Stimulated activated CD8-positive, alpha-beta memory T cell treated with anti-CD3 and anti-CD28 coated beads, Interleukin-7, amount 100 ng/mL, for 1 hour (primary cell): ENCODE measurements at places on chromosomes 7 and 10.

DNA sequence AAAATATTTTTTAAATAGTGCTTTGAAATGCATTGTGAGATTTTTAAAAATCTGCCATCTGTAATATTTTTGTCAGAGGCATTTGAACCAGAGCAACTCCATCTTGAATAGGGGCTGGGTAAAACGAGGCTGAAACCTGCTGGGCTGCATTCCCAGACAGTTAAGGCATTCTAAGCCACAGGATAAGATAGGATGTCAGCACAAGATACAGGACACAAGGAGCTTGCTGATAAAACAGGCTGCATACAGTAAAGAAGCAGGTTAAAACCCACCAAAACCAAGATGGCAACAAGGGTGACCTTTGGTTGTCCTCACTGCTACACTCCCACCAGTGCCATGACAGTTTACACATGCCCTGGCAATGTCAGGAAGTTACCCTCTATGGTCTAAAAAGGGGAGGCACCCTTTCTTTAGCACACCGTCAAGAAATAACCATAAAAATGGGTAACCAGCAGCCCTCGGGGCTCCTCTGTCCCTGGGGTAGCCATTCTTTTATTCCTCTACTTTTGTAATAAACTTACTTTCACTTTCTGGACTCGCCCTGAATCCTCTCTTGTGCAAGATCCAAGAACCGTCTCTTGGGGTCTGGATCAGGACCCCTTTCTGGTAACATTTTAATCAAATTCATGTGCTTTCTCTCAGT is 273.7 kb downstream of the SEMA3D start:
- DNase-seq, result no peak

GRCh38 chr7:2172311-2173188 is 60.2 kb downstream of the MAD1L1 start:
- DNase-seq, result no peak

DNA sequence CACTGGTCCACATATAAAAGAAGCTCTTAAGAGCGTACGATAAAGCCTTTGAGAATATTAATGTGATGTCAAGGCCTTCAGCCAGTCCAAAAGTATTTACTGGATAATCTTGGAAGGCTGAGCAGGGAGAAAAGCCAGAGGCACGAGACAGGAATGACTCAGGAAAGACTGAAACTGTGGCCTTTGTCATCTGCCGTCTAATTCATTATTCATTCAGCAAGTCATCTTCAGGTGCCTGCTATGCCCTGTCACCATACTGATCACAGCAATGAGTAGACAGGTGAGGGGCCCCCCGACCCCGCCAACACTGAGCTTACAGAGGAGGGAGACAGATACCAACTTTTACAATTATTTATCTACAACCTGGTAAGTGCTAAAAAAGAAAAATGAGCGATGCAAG is 78.9 kb downstream of the VOPP1 start:
- DNase-seq, result no peak

DNA sequence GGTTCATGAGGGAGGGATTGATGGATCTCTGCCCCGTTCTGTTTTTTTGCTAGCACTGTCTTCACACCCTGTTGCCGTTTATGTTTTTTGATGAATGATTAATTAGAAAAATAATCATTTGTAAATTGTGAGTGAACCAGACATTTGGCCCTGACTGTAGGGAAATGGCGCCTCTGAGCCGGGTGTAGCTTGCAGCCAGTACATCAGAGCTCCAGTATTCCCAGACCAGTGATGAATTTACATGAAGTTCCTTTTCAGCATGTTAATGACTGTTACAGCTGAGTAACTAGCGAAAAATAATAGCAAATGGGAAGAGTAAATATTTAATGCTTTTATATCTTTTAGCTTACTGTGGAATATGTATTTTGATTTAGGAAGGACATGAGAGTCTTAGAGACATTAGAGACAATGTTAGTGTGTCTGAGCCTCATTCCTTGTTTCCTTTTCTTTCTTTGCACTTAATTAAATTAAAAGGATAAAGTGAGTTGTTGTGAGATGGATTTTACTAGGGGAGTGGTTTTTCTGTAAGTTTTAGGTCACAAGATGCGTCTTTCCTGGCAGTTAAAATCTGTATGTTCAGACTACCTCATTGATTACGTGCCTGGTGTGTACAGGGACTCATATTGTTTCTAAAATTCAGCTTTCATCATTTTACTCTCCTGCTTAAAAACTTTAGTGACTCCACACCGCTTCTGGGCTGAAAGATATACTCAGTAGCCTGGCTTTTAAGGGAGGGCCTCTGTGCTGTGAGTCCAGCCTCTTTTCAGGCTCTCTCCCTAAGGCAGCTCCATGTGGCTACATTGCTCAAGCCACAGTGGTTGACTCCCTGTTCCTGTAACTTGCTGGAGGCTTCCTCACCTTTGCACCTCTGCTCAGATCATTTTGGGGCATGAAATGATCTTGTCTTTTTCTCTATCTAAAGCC is 86.4 kb downstream of the AUTS2 start:
- no peak for DNase-seq

DNA sequence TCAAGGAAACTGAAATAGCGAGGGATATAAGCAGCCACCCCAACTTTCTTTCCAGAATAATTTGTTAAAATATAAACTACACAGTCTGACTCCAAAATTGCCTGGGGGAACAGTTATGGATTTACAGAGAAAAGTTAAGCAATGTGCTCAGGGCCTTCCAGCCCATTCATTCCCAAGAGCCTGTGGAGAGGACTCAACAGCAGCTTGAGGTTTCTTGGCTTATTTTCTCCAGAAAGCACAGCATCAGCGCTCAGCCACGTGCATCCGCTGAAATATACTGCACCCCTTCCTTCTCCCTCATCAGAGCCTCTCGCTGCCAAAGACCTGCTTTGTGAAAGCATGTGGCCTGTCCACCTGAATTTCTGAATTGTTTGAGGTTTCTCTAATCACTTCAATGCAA is 375.2 kb upstream of the VWC2 start:
- no peak for DNase-seq
